Activated CD8-positive, alpha-beta memory T cell treated with anti-CD3 and anti-CD28 coated beads for 1 hour (primary cell): ENCODE measurements at places on chromosomes 13 and 19.
A peak's percentile ranks its signal among the peaks of the same experiment; 100 is the strongest.

GRCh38 chr13:60398907-60399589, 2.0 kb downstream of the TDRD3 start:
- no peak for DNase-seq

DNA sequence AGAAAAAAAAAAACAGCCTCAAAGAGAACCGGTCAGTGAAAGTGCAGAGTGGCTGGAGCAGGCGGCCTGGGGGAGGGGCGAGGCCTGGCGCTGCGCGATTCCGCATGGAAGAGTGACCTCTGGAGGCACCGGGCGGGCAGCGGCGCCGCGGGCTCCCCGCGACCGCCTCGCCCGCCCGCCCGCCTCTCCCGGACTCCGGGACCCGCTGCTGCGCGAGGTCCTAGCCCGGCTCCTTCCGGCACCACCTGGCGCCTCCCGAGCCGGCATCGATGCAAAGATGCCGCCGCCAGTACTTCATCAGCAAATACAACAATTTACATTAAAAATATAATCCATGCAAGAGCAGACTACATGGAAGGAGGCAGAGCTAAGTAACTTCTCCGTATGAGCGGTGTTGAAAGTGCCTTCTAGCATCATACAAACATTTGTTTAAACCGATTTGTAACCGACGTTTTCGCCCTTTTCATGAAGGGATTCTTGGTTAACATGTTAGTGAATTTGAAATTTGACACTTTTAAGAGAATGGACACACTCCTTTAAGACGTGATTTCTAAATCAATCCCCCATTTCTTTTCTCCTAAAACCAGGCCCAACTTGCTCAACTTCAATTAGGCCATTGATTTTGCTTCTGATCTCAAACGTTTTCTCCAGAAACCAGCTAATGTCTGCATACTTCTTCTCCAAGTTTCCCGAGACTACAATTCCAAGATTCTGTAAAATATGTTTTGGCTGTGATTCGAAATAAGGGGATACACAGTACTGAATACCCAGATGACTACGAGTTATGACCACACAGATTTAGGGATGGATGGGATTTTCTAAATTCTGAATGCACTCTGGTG, 2.1 kb downstream of the EFNB2 start:
- DNase-seq: no peak

DNA sequence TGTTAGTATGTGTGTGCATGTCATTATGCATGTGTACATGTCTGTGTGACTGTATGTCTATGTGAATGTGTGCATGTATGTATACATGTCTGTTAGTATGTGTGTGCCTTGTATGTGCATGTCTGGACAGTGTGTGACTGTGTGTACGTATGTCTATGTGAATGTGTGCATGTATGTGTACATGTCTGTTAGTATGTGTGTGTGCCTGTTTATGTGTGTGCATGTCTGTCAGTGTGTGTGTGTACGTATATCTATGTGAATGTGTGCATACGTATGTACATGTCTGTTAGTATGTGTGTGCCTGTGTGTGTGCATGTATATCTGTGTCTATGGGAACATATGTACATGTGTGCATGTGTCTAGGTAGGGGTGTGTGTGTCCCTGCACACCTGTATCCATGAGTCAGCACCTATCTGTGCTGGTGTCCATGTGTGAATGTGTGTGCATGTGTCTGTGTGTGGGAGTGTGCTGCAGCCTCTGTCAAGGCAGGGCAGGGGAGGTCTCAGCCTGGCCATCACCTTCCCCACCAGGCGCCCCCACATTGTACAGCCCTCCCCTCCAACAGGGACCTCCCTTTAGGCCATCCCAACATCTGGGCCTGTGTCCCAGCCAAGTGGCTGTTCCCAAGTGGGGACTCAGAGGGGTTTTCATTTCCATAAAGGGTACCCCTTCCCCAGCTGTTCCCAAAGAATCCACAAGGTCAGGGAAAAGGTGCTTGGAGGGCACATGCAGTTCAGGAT, 4.4 kb downstream of the GAS6 start:
- no peak for DNase-seq

DNA sequence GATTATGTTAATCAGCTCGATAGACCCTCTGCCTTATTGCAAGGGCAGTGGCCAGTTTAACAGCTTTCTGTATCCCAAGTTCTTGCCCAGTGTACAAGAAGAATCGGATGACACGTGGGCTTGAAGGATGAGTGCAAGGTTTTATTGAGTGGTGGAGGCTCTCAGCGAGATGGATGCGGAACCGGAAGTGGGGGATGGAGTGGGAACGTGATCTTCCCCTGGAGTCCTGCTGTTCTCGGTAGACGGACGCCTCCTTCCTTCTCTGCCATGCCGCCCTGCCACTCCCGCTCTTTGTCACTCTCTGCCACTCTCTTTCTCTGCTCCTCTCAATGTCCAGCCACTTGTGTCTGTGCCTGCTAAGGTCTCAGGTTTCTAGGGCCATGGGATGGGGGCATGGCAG, 21.0 kb downstream of the RFXAP start:
- DNase-seq: no peak

GRCh38 chr19:5914358-5914774, 312 bp downstream of the CAPS start:
- DNase-seq: no peak

DNA sequence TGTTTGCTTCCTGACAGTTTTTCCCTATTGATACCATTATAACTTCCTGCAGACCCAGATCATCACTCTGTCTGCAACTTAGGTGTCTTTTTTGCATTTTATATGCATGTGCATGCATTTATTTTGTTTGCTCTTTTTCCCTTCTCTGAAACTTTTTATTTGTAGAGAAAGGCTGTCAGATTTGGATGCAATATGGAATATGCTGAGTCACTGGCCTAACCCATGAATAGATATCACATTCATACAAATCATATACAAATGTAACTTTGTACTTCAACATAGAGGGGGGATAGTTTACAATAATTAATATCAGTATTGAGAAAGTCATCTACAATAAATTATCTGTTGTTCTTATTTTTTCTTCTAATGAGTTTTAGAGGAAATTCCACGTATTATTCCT, 1465.0 kb downstream of the EFNB2 start:
- no peak for DNase-seq

DNA sequence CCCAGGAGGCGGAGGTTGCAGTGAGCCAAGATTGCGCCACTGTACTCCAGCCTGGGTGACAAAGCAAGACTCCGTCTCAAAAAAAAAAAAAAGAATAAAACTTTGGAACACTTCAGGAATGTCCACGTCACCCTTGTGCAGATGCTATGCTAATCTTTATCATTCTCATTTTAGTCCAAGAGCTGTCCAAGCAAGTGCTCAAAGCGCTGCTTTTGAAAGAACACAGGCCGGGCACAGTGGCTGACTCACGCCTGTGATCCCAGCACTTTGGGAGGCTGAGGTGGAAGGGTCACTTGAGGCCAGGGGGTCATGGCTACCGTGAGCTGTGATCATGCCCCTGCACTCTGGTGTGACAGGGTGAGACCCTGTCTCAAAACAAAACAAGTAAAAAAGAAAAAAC, 11.1 kb upstream of the UQCR11 start:
- no peak for DNase-seq

DNA sequence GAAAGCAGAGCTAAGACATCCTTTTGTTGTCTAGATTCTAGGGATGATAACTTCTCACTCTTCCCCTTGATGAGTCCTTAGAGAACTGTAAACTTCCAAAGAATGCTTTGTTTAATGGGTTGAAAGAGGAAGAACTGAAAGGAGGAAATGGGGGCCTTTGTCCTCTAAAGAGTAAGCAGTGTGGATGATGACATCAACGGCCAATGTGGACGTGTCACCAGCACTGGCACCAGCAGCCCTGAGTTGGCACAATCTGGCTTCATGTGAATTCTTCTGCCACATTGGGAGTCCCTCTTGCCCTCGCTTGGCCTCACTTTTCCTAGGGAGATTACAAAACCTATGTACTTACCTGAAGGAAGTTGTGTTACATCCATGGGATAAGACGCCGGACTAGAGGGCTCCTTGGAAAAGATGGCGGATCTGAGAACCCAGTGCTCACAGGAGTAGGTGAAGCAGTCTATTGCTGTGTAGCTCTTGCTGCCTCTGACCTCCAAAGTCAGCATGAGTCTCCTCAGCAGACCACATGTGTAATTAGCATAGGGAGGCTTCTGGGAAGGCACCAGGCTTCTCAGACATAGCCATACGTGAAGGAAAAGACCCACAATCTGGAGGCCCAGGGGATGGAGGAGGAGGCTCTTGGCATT, 62.8 kb downstream of the RGCC start:
- DNase-seq: no peak

- DNase-seq: no peak
Measured at GRCh38 chr13:94050039-94050438, 429.4 kb downstream of the DCT start.

- no peak for DNase-seq
Measured at GRCh38 chr19:46082728-46083050, 41.8 kb downstream of the IGFL3 start.

DNA sequence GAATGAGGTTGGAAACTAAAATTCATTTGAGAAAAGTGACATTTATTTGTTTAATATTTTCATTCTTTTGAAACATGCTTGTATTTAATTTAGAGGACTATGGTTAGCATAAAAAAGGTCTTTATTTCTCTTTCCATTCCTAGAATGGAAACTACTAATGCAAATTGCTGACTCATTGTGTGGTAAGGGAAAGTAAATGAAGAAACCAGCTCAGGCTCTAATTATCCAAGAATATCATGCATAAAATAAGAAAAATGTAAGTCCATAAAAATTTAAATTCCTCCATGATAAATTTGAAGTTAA, 777.0 kb upstream of the SLITRK1 start:
- no peak for DNase-seq

DNA sequence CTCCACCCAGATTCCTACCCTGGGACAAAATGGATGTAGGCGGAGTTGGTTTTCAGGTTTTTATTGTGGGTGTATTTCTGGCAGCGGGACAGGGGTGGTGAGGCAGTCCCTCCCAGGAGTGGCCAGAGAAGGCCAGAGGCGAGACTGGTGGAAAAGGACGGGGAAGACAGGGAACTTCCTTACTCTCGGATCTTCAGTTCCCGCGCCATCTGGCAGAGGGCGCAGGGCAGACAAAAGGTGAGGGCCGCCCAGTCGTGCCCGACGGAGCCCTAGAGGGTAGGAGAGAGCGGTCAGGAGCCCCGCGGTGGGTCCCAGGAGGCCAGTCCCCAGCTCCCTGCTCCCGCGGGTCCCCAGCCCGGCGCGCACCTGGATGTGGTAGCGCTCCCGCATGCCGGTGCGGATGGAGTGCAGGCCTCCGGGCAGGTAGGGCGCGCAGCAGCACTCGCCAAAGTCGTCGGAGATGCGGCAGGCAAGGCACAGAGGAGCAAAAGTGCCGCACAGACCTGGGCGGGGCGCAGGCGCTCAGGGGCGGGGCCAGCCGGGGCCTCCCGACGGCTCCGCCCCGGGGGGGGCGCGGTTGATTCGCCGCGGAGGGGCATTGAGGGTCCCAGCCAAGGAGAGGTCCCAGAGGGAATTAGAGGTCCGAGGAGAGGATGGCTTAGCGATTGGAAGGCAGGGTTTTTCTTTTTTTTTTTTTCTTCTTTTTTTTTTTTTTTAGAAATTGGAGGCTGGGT, 3.0 kb downstream of the CNFN start:
- DNase-seq: peak; percentile 19

- DNase-seq: no peak
Measured at GRCh38 chr19:42426643-42427042, 545 bp downstream of the LIPE start.

DNA sequence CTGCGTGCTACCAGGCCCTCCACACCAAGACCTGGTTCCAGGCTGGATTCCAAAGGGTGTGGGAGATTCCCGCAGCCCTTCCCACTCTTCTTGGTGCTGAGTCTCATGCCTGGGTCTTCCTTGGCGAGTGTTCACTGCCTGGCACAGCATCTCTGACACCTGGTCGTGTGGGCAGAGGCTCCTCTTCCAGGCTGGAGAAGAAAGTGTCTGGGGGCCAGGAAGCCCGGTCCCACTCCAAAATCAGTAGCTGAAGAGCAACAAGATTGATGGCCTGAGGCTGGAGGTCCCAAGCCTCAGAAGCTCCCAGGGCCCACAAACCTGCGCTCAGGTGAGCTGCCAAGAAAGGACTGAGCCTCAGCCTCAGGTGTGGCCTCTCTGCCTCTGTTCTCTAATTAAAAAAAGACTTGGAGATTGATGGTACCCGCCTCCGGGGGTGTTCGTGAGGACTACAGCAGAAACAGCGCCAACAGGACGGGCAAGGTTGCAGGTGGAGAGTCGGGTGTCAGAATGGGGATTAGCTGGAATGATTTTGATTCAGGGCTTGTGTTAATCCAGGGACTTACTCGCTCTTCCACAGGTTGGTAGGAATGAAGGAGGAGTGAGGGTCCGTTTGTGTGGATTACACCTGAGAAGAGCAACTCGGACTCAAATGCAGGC, 217.5 kb downstream of the TEX29 start:
- DNase-seq: no peak
